Neural crest cell (in vitro differentiated cells): ENCODE measurements at places on chromosomes 12 and 14. TPM values are rescaled to one million over a fixed set of nuclear protein-coding genes. Genes with fewer than 3 reads are reported as not detected.
A peak's percentile ranks its signal among the peaks of the same experiment; 100 is the strongest.

Gene CLEC4C
- not detected in 2 replicates for total RNA-seq

Gene MAGOHB
- total RNA-seq = 51.6 and 56.5 TPM in 2 replicates

Gene RPGRIP1
- not detected in 2 replicates for total RNA-seq

Gene CACNA2D4
- 0.72 and 1.3 TPM in 2 replicates for total RNA-seq

Gene SIVA1
- total RNA-seq = 109 and 121 TPM in 2 replicates

Gene SERPINA12
- total RNA-seq = not detected in 2 replicates

Gene TMBIM6
- total RNA-seq = 352 and 370 TPM in 2 replicates

Gene NABP2
- 71.8 and 75.7 TPM in 2 replicates for total RNA-seq

Gene POTEM
- not detected in 2 replicates for total RNA-seq

Gene OVCH1
- 0.16 and 0.37 TPM in 2 replicates for total RNA-seq

Gene RBP5
- 0.65 and 1.0 TPM in 2 replicates for total RNA-seq

GRCh38 chr14:29926701-29927375 lies 809 bp downstream of the PRKD1 start:
- no peaks in the 10 kb centered on the region for H3K36me3 ChIP-seq
- peak overlapping the region; percentile 97 for H3K4me3 ChIP-seq
- DNase-seq = peak; percentile 48
- H3K27ac ChIP-seq = peak overlapping the region; percentile 92
- H3K27me3 ChIP-seq = peaks cover 17% of the 10 kb centered on the region

GRCh38 chr14:44657696-44658388 lies 150.8 kb upstream of the FSCB start:
- no peak overlapping the region for H3K4me3 ChIP-seq
- no peaks in the 10 kb centered on the region for H3K27me3 ChIP-seq
- H3K36me3 ChIP-seq = no peaks in the 10 kb centered on the region
- H3K27ac ChIP-seq = no peak overlapping the region
- no peaks in the 10 kb centered on the region for H3K4me1 ChIP-seq
- DNase-seq = no peak

GRCh38 chr12:31387466-31387865 lies 61.5 kb upstream of the SINHCAF start:
- H3K27me3 ChIP-seq = no peaks in the 10 kb centered on the region
- peaks cover 29% of the 10 kb centered on the region for H3K4me1 ChIP-seq
- H3K36me3 ChIP-seq = peaks cover 17% of the 10 kb centered on the region
- H3K4me3 ChIP-seq = no peak overlapping the region
- DNase-seq = no peak

- no peak for DNase-seq
- H3K27me3 ChIP-seq = no peaks in the 10 kb centered on the region
- H3K36me3 ChIP-seq = peaks cover 8% of the 10 kb centered on the region
- peaks cover 4% of the 10 kb centered on the region for H3K4me1 ChIP-seq
- H3K27ac ChIP-seq = peak overlapping the region; percentile 67
Observed at GRCh38 chr14:102746634-102747438, 30.4 kb upstream of the TRAF3 start.

DNA sequence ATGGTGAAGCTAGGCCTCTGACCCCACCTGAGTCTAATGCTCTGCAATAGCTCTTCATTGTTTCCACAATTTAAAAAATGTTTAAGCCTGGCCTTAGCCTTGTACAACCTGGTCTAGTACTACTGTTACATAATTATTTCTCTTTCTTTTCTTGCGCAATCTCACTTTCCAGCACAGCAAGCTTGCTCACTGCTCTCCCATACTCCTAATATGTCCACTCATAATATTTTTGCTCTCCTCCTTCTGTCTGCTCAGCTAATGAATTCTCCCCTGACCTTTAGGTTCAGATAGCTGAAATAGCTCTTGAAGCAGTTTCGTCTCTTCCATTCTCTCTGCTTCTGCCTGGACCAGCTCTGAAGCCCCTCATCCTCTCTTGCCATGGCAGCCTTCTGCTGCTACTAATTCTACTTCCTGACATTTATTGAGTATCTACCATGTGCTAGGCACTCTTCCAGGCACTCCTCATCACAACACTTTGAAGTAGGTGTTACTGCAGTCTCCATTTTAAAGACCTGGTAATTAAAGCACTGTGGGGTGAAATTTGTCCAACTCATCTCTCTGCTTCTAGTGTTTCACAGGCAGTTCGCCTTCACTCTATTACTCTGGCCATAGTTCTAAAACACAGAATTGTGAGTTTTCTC lies 2.8 kb upstream of the SLC48A1 start:
- no peak overlapping the region for H3K4me3 ChIP-seq
- no peak overlapping the region for H3K27ac ChIP-seq
- H3K27me3 ChIP-seq = peaks cover 13% of the 10 kb centered on the region
- H3K36me3 ChIP-seq = no peaks in the 10 kb centered on the region
- H3K4me1 ChIP-seq = peaks cover 23% of the 10 kb centered on the region
- no peak for DNase-seq

- peak overlapping the region; percentile 2 for H3K4me3 ChIP-seq
- H3K27me3 ChIP-seq = peaks cover 10% of the 10 kb centered on the region
- peak overlapping the region; percentile 85 for H3K27ac ChIP-seq
- no peak for DNase-seq
Observed at GRCh38 chr14:52124791-52125684, 56.2 kb upstream of the NID2 start.

DNA sequence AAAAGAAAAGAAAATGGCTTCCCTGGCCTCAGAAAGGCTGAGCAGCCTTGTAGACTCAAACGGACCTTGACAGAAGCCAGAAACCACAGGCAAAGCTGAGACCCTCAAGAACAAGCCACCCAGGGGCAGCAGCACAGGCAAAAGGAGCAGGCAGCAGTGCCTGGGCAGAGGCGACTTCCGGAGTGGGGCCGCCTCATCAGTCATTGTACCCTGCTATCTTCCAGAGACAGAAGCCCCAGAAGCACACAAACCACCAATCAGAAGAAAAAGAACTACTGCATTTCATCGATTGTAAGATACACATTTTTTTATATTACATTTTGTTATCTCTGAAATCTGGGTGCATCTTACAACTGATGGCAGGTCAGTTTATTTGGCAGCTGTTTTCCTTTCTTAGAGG lies 58.2 kb upstream of the ZFP36L1 start:
- DNase-seq = no peak
- peaks cover 5% of the 10 kb centered on the region for H3K4me1 ChIP-seq
- no peak overlapping the region for H3K4me3 ChIP-seq

DNA sequence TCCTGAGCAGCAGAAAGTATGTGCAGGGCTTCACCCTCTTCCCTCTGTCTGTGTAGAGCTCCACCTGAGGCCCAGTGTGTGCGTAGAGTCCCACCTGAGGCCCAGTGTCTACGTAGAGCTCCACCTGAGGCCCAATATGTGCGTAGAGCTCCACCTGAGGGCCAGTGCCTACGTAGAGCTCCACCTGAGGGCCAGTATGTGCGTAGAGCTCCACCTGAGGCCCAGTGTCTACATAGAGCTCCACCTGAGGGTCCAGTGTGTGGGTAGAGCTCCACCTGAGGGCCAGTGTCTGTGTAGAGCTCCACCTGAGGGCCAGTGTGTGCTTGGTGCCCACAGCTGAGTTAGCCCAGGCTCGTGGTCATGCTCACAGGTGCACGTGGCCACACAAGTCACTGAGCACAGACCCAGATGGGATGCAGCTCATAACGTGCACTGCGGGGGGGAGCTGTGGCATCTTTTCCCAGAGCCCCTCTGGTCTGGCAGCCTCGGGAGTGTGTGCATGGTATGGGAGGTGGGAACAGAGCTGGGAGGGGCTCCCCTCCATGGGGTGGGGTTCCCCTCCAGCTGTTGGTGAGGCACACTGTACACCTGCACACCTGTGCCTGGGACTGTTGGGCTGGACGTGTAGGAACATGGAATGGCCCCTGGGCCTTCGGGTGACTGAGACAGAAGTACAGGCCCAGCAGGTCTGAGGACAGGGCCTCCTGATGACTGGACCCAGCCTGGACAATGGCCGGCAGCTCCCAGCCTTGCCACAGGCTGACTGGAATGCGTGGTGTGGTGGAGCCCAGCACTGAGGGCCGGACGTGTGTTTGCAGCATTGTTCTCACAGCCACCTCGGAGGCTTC lies 20.1 kb downstream of the PACS2 start:
- peaks cover 5% of the 10 kb centered on the region for H3K4me1 ChIP-seq
- H3K36me3 ChIP-seq = peaks cover 3% of the 10 kb centered on the region
- no peak overlapping the region for H3K27ac ChIP-seq
- no peak for DNase-seq
- H3K4me3 ChIP-seq = no peak overlapping the region

DNA sequence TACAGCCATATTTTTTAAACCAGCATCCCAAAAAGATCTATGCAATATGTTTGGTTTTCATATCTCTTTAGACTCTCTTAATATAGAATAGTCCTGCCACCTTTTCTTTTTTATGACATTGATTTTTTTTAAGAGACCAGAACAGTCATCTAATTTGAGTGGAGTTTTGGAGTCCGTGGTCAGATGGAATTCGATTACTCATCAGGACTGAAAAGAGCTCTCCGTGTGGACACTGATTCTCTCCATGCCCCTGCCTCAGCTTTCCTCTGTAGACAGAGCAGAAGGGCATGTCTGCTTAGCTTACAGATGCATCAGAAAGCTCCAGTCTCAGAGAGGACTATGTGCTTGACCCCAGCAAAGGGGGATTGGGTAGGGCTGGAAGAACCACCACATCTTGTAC lies 27.8 kb downstream of the SMCO2 start:
- H3K4me1 ChIP-seq = peaks cover 8% of the 10 kb centered on the region
- no peak overlapping the region for H3K4me3 ChIP-seq
- H3K36me3 ChIP-seq = peaks cover 17% of the 10 kb centered on the region
- no peak for DNase-seq

GRCh38 chr14:64848239-64848638 lies 31.5 kb downstream of the SPTB start:
- H3K27me3 ChIP-seq = peaks cover 78% of the 10 kb centered on the region
- no peaks in the 10 kb centered on the region for H3K36me3 ChIP-seq
- DNase-seq = no peak
- H3K4me1 ChIP-seq = no peaks in the 10 kb centered on the region
- H3K4me3 ChIP-seq = no peak overlapping the region

DNA sequence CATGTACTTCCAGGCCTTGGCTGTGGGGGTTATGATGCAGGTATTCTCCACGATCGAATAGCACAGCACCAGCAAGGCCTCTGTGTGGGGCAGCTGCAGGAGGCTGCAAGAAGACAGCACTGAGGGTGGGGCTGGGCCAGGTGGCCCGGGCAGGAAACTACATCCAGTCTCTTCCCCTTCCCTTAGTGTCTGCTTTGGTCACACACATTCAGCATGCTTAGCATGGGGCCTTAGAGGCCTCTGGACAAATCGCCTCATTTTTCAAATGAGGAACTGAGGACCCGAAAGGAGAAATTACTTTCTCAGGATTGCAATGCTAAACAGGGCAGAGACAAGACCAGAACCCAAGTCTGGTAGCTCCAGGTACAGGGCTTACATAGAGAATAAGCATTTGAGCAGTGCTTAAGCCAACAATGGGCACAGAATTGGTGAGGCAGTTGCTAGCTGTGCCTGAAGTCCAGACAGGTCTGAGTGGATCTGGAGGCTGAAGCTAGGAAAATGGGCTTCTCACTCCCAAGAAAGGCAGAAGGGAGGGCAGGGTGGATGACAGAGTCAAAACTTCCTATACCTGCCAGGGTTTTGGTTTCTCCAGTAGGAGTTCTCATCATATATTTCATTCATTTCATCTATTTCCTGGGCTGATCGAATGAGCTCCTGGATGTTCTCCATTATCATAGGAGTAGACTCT lies 3.5 kb downstream of the ACRBP start:
- H3K4me1 ChIP-seq = peaks cover 16% of the 10 kb centered on the region
- DNase-seq = no peak
- peak overlapping the region; percentile 22 for H3K27ac ChIP-seq
- peaks cover 25% of the 10 kb centered on the region for H3K27me3 ChIP-seq
- H3K4me3 ChIP-seq = peak overlapping the region; percentile 52

DNA sequence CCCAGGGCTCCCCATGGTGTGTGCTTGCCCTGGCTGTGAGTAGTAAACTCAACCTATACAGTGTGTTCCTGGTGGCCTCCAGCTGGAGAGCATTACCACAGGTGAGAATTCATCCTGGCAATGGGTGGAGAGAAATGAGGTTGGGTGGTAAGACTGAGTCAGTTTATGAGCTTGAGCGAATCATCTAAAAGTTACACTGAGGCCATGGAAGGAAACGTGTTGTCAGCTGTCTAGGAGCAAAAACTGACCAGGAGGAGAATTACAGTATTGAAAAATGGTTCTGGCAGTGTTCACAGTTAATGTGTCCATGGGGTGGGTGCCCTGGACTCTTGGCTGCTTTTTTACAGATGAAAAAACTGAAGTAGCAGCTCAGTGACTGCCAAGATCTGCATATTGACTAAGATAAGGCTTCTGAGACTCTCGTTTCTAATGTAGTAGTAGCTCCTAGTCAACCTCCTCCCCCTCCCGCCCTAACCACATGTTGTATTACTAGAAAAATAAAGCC lies 202.0 kb upstream of the AMIGO2 start:
- DNase-seq = no peak
- no peak overlapping the region for H3K4me3 ChIP-seq
- peaks cover 6% of the 10 kb centered on the region for H3K4me1 ChIP-seq
- no peaks in the 10 kb centered on the region for H3K36me3 ChIP-seq
- no peaks in the 10 kb centered on the region for H3K27me3 ChIP-seq

DNA sequence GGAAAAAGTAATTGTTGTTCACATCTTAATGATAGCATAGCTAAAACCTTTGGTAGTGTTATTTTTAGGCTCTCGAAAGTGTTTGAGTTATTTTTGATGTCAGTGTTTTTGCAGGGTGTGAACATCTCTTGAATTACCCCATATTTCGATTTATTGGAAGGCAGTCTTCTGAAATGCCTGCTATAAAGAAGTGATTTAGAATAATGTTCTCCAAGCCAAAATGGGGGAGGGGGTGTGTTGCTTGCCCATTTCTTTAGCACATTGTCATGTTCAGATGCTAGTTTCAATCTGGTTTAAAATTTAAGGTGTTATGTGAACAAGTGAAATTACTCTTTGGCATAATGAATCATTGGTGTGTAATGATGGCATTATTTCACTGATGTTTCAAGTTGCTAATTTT lies 110.6 kb downstream of the SYNE2 start:
- H3K36me3 ChIP-seq = peaks cover 3% of the 10 kb centered on the region
- no peak overlapping the region for H3K4me3 ChIP-seq
- no peak for DNase-seq
- H3K4me1 ChIP-seq = no peaks in the 10 kb centered on the region
- H3K27ac ChIP-seq = no peak overlapping the region

DNA sequence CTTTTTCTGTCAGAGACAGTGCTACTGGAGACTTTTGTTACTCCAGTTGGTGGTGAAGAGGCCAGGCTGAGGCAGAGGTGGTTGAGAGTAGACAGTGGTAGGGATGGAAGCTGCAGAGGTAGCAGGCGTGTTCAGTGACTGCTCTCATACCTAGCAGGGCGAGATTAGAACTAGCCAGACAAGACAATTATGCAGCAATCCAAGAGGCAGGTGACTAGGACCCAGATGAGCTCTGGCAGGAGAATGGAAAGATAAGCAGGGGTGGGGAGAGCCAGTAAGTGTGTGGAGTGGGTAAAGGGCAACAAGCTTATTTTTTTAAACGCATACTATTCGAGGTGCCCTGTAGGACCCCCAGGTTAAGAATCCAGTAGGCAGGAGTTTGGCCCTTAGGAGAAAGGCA lies 4.8 kb downstream of the PPP1R36 start:
- peaks cover 34% of the 10 kb centered on the region for H3K27me3 ChIP-seq
- H3K27ac ChIP-seq = no peak overlapping the region
- no peak for DNase-seq
- no peak overlapping the region for H3K4me3 ChIP-seq
